Ureter (tissue), 1 donor: ENCODE measurements at places on chromosomes 4 and X.

- DNase-seq, result no peak
Observed at GRCh38 chr4:189494407-189494806, 446.3 kb upstream of the FRG1 start.

GRCh38 chrX:80334583-80334982, 85.7 kb upstream of the TENT5D start:
- DNase-seq, result no peak

- DNase-seq, result no peak
Observed at GRCh38 chrX:129833153-129833990, 10.3 kb downstream of the ZDHHC9 start.

DNA sequence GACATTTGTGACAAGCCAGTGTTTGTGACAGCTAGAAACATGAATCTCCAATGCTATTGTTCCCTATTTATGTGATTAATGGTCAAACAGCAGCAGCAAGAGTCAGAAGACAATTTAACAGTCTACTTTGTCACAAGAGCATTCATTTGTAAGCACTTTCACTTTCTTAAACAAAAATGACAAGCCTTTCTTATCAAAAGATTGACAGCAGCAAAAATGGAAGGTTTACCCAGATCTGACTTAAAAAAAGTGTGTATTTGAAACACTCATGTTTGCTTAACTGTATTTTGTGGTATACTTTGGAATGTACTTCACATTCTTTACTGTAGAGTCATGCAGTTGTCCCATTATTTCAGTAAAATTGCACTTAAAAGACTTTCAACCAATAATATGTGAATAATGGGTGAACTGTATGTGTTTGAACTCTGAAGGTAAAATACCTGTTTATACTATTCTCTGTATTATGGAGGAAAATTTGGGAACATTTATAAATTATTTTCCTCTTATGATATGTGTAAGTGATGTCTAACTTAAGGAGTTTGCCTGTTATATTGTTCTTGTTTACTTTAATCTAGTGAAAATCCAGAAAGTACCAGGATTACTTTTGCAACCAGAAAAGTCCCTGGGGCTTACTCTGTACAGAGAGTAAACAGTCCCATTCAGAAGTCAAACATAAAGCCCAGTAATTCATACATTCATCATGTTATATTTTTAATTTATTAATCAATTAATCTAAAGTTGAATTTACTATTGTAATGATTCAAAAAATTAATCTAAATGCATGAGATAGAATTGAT, 314.9 kb upstream of the TRAM1L1 start:
- DNase-seq, result no peak

GRCh38 chrX:47222751-47223350, 4.4 kb downstream of the CDK16 start:
- DNase-seq, result no peak

GRCh38 chr4:81635739-81636138, 164.0 kb upstream of the RASGEF1B start:
- no peak for DNase-seq

DNA sequence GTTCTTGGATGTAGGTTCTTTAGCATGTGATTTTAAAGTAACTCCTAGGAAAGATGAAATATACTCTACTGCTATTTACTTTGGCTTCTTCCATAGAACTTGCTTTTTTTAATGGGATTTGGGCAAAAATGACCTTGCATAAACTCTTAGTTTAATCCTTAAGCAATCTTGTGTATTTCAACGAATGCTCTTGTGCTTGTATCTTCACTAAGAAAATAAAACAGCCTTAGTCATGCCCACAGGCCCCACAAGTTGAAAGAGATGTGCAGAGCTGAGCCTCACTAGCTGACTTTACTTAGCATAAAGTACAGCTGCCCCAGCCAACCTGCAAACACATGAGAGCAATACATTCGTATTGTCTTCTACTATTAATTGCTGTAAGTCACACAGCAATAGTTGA, 1609.2 kb downstream of the STIM2 start:
- DNase-seq, result no peak

GRCh38 chr4:38782452-38783108, at the start of gene TLR10:
TLR10 (minus strand) TSS chr4:38782990; CDS start chr4:38775590, 7,400 bp downstream.
- DNase-seq, result peak; percentile 55

DNA sequence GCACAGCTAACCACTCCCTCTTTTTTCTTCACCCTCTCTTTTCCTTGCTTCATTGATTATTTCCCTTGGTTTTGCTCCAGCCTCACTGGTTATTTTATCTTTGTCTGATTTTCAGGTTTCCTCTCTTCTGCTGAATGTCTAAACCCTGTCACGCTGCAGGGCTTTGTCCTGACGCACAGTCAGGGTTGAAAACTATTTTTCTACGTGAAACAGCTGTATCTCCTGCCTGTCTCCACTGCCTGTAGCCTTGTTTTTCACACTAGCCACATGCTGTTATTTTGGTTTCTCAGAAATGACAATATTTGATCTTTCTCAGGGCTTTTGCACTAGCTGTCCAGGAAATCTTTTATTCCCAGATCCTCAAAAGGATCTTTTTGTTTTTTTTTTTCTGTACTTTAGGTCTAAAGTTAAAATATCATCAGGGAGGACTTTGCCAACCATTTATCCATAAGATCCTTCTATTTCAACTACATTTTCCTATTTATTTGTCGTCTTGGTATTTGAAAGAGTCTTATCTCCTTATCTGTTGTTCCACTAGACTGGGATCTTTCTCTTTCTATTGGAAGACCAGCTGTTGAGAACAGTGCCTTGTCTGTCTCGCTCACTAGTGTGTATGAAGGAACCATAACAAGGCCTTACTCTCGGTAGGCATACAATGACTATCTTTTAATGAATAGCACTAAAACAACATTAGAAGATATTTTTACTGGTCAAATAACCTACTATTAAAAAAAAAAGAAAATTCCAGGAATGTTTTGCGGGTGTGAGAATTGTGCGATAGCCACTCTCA, 164.3 kb downstream of the PDHA2 start:
- no peak for DNase-seq
